Colonic mucosa (tissue), 4 donors: ENCODE measurements at places on chromosomes 7 and 10. TPM values are rescaled to one million over a fixed set of nuclear protein-coding genes. Genes with fewer than 3 reads are reported as not detected.
A peak's percentile ranks its signal among the peaks of the same experiment; 100 is the strongest.

The MALRD1 gene
- 0.40 TPM for total RNA-seq

The GBX1 gene
- not detected for total RNA-seq

The ZNF853 gene
- total RNA-seq = 0.91 TPM

The TSPAN33 gene
- total RNA-seq = 9.7 TPM

The MGAM2 gene
- 7.5 TPM for total RNA-seq

The ANXA8 gene
- not detected for total RNA-seq

The THAP5 gene
- 18.0 TPM for total RNA-seq

The ZNF425 gene
- total RNA-seq = 0.96 TPM

The CPVL gene
- total RNA-seq = 17.0 TPM

The RAMP3 gene
- 7.2 TPM for total RNA-seq

The PRRT4 gene
- not detected for total RNA-seq

- DNase-seq = no peak
- H3K4me3 ChIP-seq = no peak overlapping the region
- H3K36me3 ChIP-seq = no peaks in the 10 kb centered on the region
- H3K4me1 ChIP-seq = no peaks in the 10 kb centered on the region
These were observed 5.8 kb downstream of the CDCA7L start for GRCh38 chr7:21939858-21940372.

GRCh38 chr7:157679607-157680006 is 342.8 kb downstream of the DNAJB6 start:
- H3K27me3 ChIP-seq = peaks cover 28% of the 10 kb centered on the region
- no peaks in the 10 kb centered on the region for H3K4me1 ChIP-seq
- no peaks in the 10 kb centered on the region for H3K36me3 ChIP-seq

GRCh38 chr10:112816033-112816430 is 134.0 kb upstream of the TCF7L2 start:
- no peaks in the 10 kb centered on the region for H3K36me3 ChIP-seq
- DNase-seq = no peak
- no peaks in the 10 kb centered on the region for H3K4me1 ChIP-seq
- H3K27ac ChIP-seq = no peak overlapping the region

DNA sequence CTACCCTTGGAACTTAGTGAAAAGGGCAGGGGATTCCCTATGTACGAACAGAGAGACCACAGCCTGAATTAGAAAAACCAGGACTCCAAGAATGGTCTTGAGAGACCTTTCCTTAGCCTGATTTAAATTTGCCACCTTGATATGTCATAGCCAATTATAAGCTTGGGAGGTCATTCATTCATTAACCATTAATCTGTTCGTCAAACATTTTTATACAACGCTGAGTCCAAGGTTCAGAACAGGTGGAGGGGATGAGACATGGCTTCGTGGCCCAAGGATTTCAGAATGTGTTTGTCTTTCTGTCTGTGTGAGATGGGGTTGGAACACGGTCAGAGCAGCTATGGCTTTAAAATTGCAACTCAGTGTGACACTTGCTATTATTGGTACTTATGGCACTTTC is 158.0 kb downstream of the PAXIP1 start:
- H3K27me3 ChIP-seq = no peaks in the 10 kb centered on the region
- H3K4me1 ChIP-seq = peaks cover 5% of the 10 kb centered on the region
- H3K4me3 ChIP-seq = no peak overlapping the region
- no peak for DNase-seq
- no peaks in the 10 kb centered on the region for H3K36me3 ChIP-seq

DNA sequence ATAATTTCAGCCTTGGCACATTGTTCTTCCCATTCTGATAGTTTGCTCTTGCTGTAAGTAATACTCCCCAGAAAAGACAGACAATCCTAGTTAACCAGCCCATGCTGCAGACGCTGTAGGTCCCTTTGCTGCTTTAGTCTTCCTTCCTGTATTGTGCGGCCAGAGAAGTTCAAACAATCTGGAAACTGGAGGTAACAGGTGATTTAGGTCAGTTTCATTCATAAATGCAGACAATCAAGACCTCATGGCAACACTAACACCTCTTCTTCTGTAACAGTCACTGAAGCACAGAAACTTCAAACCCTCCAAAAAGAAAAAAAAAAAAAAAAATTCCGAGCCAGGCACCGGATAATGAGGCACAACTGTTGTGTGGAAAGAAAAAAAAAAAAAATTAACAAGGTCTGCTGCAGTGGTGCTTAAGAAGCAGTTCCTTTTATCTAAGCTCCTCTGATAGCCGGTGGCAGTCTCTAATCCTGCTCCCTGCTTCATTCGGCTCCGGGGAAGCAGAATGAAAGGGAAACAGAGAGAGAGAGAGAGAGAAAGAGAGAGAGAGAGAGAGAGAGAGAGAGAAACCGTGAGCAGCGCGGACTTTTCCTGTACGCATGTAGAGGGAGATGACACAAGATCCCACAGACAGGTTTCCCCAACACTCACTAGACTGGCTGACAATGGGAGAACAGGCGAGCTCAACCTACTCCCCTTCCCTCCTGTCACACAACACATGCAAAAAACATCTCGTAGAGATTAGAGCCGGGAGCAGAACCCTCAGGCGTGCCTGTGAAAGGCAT is at the start of gene SEMA3A:
Gene SEMA3A (minus strand): TSS at position 306 of the 788 bp plus-strand sequence. CDS start 203 bp downstream, at position 103.
- peak within 1 kb of the TSS; percentile 7 for H3K27ac ChIP-seq
- H3K4me1 ChIP-seq = no peaks in the 10 kb centered on the region
- peak within 1 kb of the TSS; percentile 30 for H3K4me3 ChIP-seq
- H3K27me3 ChIP-seq = no peaks in the 10 kb centered on the region

DNA sequence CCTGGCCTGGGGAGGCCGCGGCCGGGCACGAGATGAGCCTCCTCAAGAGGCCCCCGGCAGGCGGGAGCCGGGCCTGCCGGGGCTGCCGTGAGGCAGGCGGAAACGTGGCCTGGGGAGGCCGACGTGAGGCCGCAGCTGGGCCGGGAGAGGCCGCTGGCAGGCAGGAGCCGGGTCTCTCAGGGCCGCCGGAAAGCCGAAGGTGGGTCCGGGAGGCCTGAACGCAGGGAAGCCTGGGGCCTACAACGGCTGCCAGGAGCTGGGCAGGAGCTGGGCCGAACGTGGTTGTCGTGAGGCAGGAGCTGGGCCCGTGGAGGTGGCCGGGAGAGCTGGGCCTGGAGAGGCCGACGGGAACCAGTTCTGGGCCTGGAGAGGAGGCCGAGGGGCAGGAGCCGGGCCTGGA is 171.9 kb downstream of the TPST1 start:
- H3K4me3 ChIP-seq = no peak overlapping the region
- no peaks in the 10 kb centered on the region for H3K36me3 ChIP-seq
- H3K4me1 ChIP-seq = no peaks in the 10 kb centered on the region
- no peaks in the 10 kb centered on the region for H3K27me3 ChIP-seq

DNA sequence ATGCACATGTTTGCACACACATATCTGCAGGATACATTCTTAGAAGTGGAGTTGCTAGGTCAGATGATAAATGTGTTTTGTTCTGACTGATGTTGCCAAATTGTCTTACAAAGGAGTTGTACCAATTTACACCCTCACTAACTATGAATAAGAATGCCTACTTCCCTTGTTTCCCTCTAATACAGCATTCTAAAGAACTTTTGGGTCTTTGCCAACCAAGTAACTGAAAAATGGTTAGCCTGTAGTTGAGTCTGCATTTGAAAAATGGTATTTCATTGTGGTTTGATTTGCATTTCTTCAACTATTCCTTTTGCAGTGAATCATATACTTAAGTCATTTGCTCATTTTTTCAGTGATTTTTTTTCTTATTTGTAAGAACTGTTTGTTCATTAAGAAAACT is 48.4 kb downstream of the TMEM26 start:
- H3K36me3 ChIP-seq = no peaks in the 10 kb centered on the region
- H3K4me1 ChIP-seq = no peaks in the 10 kb centered on the region
- H3K4me3 ChIP-seq = no peak overlapping the region
- no peak overlapping the region for H3K27ac ChIP-seq
- H3K27me3 ChIP-seq = no peaks in the 10 kb centered on the region

- DNase-seq = no peak
- no peaks in the 10 kb centered on the region for H3K27me3 ChIP-seq
- H3K4me1 ChIP-seq = no peaks in the 10 kb centered on the region
- H3K36me3 ChIP-seq = no peaks in the 10 kb centered on the region
These were observed 84.9 kb downstream of the DOCK4 start for GRCh38 chr7:112121318-112121717.

DNA sequence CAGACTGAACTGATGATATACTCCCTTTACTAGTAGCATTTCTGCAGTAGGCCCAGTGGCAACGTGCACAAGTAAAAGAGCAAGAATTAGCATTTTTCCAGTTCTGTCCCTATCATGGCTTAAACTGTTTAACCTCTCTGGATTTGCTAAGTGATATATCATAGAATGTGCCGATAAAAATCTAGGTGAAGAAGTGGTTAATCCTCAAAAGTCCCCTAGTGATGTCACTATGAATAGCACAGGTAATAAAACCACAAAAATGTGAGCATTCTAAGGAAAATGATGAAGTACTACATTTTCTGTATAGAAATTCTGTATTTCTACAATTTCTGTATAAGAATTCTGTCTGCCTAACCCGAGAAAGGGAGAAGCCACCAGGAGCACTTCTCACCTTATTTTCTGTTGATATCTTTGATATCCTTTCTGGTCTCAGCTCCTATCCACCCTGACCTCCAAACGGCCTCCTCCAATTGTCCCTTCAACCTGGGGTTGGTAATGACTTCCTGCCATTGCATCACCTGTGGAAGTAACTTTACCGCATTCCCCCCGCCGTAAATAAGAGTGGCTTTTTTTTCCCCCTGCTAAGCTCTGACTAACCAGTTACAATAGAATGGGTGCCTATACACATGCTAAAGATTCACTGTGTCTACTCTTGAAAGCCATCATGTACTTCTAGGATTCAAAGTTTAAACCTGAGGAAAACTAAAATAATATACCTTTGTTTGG is 155.9 kb upstream of the ASAH2 start:
- no peak overlapping the region for H3K27ac ChIP-seq
- no peaks in the 10 kb centered on the region for H3K36me3 ChIP-seq
- no peak for DNase-seq
- no peak overlapping the region for H3K4me3 ChIP-seq

- no peaks in the 10 kb centered on the region for H3K4me1 ChIP-seq
- no peaks in the 10 kb centered on the region for H3K36me3 ChIP-seq
- H3K27ac ChIP-seq = no peak overlapping the region
- no peak for DNase-seq
These were observed 58.7 kb downstream of the INPP5F start for GRCh38 chr10:119784340-119785067.

GRCh38 chr7:27143023-27143949 is at the start of gene HOXA5:
Gene HOXA5, minus strand, starts transcription at chr7:27143681. Its CDS starts 74 bp downstream, at chr7:27143607.
- peak within 1 kb of the TSS; percentile 43 for H3K4me3 ChIP-seq
- peak within 1 kb of the TSS; percentile 84 for H3K27ac ChIP-seq
- peak; percentile 85 for DNase-seq
- H3K4me1 ChIP-seq = peaks cover 17% of the 10 kb centered on the region
- H3K36me3 ChIP-seq = no peaks in the 10 kb centered on the region

GRCh38 chr7:7672545-7673239 is 32.1 kb downstream of the UMAD1 start:
- no peak overlapping the region for H3K27ac ChIP-seq
- no peak for DNase-seq

DNA sequence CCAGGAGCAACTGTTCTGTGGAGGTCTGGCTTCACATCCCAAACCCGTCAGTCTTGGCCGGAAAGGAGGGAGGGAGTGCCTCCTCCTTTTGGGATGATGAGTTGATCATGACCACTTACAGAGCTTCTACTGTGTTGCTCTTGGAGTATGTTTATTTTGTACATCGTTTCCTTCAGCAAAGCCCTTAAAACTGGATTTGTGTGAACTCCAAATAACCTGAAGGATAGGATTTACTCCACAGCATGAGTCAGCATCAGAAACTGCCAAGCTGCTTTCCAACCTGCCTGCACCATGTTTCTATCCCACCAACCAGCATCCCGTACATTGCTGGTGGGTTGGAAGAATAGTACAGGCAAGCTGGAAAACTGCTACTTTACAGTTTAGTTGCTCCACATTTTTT is 3.5 kb downstream of the CCDC201 start:
- no peak overlapping the region for H3K4me3 ChIP-seq
- H3K27me3 ChIP-seq = no peaks in the 10 kb centered on the region
- no peak for DNase-seq
- H3K4me1 ChIP-seq = no peaks in the 10 kb centered on the region
- H3K36me3 ChIP-seq = no peaks in the 10 kb centered on the region

DNA sequence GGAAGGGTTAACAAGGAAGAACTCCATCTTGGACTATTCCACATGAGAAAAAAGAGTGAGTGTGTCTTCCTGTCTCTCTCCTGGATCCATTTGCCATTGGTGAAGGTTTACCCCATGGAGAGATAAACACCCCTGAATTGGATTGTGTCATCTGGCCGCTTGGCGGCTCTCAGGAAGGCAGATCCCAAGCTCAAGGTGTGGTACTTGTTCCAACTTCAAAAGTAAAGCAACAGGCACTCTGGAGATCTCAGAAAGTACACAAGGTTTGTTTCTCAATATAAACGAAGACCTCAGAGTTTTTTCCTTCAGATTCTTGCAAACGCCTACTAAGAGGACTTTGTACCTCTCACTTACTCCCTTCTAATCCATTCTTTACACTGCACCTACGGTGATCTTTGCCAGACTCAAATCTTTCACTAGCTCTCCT is 116.7 kb downstream of the REEP3 start:
- no peaks in the 10 kb centered on the region for H3K4me1 ChIP-seq
- peak overlapping the region; percentile 15 for H3K27ac ChIP-seq
- H3K4me3 ChIP-seq = no peak overlapping the region

- no peak overlapping the region for H3K27ac ChIP-seq
- peak; percentile 70 for DNase-seq
- no peak overlapping the region for H3K4me3 ChIP-seq
- peaks cover 7% of the 10 kb centered on the region for H3K4me1 ChIP-seq
- H3K36me3 ChIP-seq = no peaks in the 10 kb centered on the region
These were observed 33.0 kb upstream of the AGR3 start for GRCh38 chr7:16914771-16915170.

DNA sequence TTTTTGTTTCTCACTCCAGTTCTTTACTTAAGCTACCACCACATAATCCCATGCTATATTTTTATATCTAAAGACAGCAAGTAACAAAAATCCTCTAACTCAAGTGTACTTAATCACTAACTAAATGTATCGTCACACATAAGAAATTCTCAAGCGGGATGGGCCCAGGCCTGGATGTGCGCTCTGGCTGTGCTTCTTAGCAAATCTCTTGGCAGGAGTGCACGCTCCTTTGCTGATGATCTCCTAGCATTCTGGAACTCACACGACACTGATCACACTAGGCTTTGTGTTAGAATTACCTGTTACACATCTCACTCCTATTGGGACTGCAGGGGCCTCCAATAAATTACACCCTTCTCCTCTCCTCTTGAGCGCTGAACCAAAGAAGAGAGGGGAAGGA is 46.7 kb upstream of the CALD1 start:
- H3K27ac ChIP-seq = no peak overlapping the region
- H3K4me3 ChIP-seq = no peak overlapping the region
- DNase-seq = no peak
- no peaks in the 10 kb centered on the region for H3K4me1 ChIP-seq
- no peaks in the 10 kb centered on the region for H3K27me3 ChIP-seq
- no peaks in the 10 kb centered on the region for H3K36me3 ChIP-seq

DNA sequence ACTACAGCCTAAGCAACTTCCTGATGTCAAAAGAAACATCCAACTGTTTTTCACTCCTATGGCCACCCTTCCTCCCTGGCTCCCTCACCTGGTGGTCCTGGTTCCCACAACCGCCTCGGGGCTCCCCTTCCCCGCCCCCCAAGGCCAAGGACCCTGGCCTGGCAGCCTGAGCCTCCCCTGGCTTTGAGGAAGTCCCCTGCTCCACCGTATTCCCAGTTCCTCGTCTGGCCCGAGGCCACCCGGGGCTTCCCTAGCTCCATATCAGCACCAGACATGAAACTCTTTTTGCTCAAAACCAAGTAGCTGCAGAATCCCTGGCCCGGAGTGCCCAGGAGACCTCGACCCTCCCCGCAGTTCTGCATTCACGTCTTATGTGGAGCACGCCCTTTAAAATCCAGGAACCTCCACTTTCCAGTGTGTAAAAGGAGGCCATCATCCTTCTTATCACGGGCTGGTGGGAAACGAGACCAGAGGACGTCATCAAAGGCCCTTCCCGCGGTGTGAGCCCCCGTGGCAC is 82.9 kb downstream of the PRKAG2 start:
- H3K36me3 ChIP-seq = no peaks in the 10 kb centered on the region
- H3K4me3 ChIP-seq = no peak overlapping the region
- H3K4me1 ChIP-seq = peaks cover 6% of the 10 kb centered on the region
- H3K27ac ChIP-seq = no peak overlapping the region
- H3K27me3 ChIP-seq = no peaks in the 10 kb centered on the region
